ENCODE measurements at places on chromosomes 5 and 9.

- no peak for DNase-seq
Measured at GRCh38 chr5:159345336-159345735, 15.0 kb upstream of the IL12B start.

DNA sequence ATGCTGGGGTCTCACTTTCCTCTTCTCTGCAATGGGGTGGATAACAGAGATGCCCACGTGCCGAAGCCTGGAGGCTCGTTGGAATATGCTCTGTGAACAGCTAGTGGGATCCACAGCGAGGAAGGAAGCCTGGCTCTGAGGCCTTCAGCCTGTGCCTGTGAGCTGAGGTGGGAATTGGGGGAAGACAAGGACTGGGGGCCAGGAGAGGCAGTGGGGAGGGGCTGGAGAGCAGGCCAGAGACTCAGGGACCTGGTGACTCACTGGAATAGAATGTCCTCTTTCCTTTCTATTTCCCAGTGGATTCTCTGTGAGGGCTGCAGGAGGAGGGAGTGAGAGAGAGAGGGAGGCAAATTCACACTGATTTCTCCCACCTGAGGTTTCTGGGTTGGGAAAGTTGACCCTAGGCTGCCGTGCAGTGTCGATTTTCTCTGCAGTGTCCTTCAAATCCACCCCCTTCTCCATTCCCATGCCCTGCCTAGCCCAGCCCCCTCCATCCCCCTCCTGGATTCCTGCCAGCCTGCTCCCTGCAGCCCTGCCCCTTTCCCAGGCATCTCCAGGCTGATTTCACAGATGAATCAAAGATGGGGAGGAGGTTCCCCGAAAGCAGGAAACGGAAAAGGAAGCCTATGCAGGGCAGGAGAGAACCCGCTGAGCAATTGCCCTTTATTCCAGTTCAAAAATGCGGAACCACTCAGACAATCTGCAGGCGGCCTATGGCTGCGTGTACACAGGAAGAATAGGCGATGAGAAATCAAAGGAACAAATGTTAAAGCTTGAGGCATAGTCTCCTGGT lies 1.4 kb upstream of the SPAAR start:
- DNase-seq = no peak

- DNase-seq = no peak
Measured at GRCh38 chr5:81081461-81081835, 121.3 kb downstream of the RASGRF2 start.

GRCh38 chr9:132210472-132211145 lies 48.8 kb downstream of the NTNG2 start:
- DNase-seq = no peak

DNA sequence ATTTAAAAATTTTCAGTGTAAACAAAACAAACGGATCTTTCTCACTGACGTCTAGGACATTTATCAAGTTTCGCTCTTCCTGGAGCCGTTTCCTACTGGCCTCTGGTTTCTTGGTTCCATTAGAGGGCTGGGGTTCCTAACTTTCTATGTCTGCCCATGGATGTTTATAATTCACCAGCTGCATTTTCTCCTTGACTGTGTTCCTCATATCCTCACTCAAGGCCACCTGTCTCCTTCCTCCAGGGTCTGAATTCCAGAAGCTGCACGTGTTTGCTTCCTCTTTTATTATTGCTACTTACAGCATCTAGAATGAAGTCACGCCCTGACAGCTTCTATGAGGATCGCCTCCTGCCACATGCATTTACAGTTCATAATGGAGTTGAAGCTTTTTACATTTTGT lies 74.1 kb upstream of the BASP1 start:
- DNase-seq = no peak

DNA sequence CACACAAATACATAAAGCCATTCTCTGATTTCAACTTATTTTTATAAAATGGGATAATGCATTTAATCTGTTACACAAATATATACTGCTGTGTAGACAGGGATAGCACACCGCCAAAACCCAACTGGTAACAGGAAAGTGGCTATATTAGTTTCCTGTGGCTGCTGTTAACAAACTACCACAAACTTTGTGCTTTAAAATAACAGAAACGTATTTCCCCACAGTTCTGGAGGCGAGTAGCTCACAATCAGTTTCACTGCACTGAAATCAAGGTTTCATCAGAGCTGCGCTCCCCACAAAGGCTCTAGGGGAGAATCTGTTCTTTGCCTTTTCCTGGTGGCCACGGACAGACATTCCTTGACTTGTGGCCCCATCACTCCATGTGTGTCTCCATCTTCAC lies 94.0 kb downstream of the MLLT3 start:
- no peak for DNase-seq

DNA sequence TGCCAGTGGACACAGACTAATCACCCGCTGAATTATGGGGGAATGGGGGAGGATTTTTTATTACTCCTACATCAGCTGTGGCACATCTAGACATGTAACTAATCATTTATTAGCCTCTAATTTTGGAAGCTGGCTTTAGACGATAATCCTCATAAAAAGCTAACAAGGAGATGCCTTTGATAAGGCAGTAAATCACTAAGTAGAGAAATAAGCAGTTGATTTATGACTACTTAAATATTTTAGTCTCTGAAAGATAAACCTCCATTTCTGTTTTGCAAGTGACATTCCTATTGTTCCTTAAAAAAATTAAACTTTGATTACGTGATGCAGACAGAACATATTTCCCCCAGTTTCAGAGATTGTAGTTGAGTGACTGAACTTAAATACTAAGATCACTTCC lies 206.4 kb upstream of the CDKN2B start:
- no peak for DNase-seq

DNA sequence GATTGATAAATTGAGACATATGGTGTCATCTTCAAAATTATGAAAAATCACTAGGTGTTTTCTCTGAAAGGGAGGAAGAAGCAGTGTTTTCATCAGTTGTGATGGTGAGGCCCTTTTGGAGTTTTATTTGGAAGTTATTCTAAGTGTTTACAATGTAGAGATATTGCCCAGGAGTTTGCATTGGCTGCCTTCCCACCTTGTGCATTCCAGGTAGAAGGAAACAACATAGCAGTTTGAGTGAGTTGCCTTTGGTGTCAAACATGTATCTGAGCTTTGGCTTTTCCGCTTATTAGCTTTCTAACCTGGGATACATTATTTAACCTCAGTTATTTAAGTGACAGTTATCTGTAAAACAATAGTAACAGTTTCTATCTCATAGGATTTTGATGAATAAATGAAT lies 122.5 kb downstream of the SCAMP1 start:
- DNase-seq = no peak

- DNase-seq = no peak
Measured at GRCh38 chr9:79120533-79120932, 451.2 kb upstream of the TLE4 start.

DNA sequence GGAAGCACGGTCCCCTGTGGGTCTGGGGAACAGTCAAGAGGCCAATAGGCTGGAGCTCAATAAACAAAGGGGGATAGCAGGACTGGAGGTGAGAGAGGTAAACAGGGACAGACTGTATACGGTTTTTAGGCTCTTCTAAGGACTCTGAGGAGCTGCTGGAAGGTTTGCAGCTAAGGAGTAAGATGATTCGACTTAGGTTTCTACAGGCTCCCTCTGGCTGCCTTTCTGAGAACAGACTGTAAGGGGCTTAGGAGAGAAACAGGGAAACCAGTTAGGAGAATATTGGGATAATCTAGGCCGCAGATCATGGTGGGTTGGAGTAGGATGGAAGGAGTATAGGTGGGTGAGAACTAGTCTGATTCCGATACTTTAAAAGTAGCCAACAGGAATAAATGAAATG lies 10.4 kb downstream of the CDK5RAP2 start:
- DNase-seq = no peak

DNA sequence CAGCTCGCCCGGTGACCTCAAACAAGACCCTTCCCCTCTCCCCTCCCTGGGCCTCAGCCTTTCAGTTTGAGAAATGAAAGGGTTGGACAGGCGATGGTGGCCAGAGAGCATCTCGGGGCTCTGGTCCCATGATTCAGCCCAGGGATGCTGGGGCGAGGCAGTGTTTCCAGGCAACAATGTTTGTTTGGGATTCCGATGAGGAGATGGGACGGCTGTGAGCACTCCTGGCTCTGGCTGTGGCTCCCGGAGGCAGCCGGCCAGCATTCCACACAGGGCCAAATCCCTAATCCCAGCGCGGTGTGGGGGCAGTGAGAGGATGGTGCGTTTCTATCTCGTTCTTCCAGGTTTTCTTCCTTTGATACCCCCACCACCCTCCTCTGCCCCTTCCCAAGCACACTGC lies 66.0 kb downstream of the HMCN2 start:
- no peak for DNase-seq

GRCh38 chr5:38878391-38879077 lies 32.7 kb downstream of the OSMR start:
- DNase-seq = no peak

DNA sequence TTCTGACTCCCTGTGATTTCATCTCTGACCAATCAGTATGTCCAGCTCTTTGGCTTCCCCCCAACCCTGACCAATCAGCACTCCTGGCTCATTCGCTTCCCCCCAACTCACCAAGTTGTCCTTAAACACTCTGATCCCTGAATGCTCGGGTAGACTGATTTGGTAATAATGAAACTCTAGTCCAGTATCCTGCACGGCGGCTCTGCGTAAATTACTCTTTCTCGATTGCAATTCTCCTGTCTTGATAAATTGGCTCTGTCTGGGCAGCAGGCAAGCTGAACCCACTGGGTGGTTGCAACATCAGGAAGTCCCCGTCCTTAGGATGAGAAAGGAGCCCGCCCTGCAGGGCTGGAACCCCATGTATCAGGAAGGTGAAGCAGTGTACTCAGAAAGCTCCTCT lies 10.4 kb downstream of the FCN2 start:
- DNase-seq = no peak

DNA sequence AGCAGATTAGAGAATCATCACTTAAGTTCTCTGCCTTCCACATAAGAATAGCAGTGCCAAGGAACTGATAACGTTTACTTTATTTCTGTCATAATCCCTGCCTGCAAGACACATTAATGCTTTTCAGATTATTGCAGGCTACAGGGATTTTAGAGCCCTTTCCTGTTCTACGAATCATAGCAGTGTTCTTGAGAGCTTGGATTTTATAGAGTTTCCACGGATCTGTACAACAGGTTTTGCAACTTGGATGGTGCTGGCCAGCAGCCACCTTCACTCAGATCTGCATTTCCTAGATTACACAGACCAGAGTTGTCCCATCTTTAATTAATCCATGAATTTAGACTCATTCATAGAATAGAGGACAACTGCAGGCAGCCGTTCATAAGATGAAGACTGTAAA lies 38.1 kb downstream of the SLC12A2 start:
- DNase-seq = no peak

DNA sequence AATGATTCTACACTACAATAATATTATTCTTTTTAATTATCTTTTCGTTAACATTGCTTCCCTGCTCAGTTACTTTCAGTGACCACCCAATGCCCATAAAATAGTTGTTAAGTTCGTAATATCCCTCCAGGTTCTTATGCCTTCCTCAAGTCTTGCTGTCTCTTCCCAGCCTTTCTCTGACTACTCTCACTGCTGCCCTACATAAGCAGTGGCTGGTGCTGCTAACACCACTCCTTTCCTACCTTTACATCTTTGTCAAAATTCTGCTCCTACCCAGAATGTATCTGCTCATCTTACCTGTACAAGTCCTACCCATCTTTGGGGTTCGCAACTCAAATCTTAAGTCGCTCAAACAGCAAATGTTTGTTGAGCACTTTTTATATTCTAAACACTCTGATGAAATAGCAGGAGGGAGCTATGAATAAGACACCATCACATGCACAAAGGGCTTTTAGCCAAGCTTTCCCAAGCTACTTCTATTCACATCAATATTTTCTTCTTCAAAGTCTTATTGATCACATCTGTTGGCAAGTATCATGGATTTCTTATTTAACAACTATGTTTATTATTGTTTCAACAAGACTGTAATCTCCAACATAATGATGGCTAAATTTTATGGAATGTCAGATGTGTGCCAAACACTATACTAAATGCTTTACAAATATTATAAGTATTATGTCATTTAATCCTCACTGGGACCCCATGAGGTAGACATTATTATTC lies 29.5 kb downstream of the SLC25A46 start:
- no peak for DNase-seq

GRCh38 chr9:17019398-17019797 lies 115.4 kb upstream of the CNTLN start:
- DNase-seq = no peak

DNA sequence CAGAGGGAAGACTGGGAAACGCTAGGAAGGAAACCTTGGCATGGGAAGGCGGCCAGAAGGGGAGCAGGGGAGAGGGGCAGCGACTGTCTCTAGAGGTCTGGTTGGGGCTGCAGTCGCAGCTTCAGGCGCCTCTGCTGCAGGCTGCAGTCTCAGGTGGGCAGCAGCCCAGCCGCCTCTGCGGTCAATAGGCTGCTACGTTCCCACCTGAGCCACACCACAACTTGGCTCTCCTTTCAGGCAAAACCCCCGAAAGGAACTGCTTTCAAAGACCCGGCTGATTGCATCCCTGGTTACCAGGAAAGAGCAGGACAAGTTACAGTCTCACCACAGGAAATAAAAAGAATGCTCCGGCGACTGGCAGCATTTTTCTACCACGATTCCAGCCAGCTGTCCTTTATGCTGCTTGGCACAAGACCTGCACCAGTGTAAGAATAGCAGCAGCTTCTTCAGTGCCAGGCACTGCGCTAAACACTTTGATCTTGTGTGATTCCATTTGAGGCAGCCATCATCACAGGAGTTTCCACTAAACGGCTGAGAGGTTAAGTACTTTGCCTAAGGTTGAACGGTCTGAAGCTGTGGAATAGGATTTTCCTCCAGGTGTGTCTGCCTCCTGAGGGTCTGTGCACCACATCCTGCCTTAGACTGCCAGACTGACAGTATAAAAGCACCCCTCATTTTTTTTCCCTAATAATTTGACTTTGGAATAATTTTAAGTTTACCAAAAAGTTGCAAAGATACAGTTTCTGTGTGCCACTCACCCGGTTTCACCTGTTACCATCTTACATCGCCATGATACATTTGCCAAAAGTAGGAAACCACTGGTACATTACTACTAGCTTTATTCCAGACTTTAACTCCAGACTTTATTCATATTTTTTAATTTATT lies 7.5 kb downstream of the RPS14 start:
- no peak for DNase-seq

GRCh38 chr5:4580772-4581171 lies 559.4 kb upstream of the ADAMTS16 start:
- DNase-seq = no peak

GRCh38 chr5:14790220-14790619 lies 81.4 kb downstream of the ANKH start:
- no peak for DNase-seq

GRCh38 chr5:37900692-37901091 lies 60.9 kb upstream of the GDNF start:
- DNase-seq = no peak

GRCh38 chr5:91139572-91140200 lies 243.4 kb downstream of the ARRDC3 start:
- no peak for DNase-seq
